ENCODE measurements at places on chromosomes 5 and 9.
A peak's percentile ranks its signal among the peaks of the same experiment; 100 is the strongest.

- DNase-seq = no peak
These were observed 205.5 kb downstream of the MEF2C start for GRCh38 chr5:88677376-88677895.

GRCh38 chr9:127308652-127309434, 44.3 kb downstream of the GARNL3 start:
- DNase-seq = peak; percentile 58

DNA sequence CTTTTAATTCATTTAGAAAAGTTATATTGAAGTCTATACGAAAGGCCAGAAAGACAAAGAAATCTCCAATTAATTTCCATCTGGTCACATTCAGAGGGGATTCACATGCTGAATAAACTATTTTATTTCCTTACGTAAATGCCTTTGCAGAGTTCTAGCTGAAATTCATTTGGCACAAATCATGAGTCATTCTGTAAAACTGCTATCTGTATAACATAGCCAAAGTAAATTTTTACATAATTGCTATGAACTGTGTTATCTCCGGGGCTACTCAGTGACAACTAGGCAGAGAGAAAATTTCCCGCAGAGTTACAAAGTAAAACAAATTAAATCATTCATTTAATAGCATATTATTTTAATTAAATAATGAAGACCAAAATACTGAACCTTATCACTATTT, 463.2 kb upstream of the ADAMTS16 start:
- DNase-seq = no peak

DNA sequence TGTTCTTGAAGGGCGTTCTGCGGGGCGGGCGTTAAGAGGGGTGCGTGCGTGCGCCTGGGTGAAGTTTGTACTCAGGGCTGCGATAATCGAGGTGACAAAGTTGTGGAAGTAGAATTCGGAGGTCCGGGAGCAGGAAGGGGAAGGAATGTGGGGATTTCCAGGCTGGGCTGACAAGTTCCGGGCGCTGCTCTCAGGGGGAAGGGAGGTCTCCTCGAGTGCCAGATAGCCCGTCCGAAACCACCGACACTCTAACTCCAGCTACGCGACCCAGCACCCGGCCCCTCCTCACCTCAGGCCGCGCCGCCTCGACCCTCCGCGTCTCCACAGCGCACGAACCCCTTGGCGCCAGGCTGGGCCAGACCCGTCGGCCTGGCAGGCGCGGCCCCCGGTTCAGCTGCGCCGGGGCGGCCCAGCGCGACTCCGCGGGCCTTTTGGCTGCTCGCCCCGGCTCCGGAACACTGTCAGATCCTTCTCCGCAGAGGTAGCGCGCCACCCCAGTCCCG, at the start of gene IL6ST:
Gene IL6ST (minus strand): TSS at position 469 of the 503 bp plus-strand sequence. CDS start 18,685 bp downstream, outside the sequence.
- DNase-seq = peak; percentile 87

- DNase-seq = peak; percentile 76
These were observed 23.4 kb downstream of the AKNA start for GRCh38 chr9:114364134-114365041.

DNA sequence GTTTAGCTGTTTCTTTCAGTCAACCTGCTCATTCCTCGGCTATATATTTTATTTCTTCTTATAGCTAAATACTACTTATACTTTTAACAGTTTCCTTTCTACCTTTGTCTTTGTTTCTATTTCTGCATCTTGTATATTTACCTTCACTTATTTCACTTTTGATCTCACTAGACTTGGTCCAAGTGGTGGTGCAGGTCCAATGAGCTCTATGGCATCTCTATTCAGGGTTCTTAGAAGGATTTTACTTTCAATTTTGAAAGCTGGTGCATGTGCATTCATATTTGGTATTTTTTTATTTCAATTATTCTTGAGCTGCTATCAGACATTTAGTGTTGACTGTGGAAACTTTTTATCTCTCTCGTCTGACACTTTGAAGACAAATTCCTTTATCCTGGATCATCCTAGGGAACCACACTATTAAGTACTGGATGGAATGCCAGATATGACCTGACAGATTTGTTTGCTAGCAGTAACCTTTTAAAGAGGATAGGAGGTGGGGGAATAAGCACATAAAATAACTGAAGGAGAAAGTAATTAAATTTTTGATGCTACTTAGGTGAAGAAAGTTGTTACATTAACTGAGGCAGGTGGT, 123.1 kb upstream of the PJA2 start:
- DNase-seq = no peak

DNA sequence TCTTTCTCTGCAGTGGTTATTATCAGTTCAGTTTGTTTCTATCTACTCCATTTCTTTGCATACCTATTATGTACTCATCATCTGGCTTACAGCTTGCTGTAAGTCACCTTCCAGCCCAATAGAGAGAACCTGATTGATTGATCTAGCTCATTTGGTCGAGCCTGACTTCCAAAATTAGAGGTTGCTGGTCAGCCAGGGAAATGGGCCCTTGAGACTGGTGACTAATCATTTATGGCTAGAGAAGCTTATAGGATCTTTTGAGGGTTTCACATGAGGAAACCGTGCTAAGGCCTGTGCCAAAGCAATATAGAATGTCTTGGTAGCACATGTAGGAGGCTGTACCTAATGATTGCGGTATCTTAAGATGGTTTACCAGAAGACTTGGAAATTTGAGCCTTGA, 5.8 kb downstream of the SREK1 start:
- no peak for DNase-seq
